ENCODE measurements at places on chromosomes 2 and 18. TPM values are rescaled to one million over a fixed set of nuclear protein-coding genes. Genes with fewer than 3 reads are reported as not detected.
A peak's percentile ranks its signal among the peaks of the same experiment; 100 is the strongest.

Gene ALK
- not detected for total RNA-seq

Gene REG1B
- not detected for total RNA-seq

GRCh38 chr2:11203480-11203879, 48.2 kb downstream of the SLC66A3 start:
- peak; percentile 35 for DNase-seq

- DNase-seq: no peak
Measured at GRCh38 chr2:46202987-46203386, 94.2 kb upstream of the EPAS1 start.

DNA sequence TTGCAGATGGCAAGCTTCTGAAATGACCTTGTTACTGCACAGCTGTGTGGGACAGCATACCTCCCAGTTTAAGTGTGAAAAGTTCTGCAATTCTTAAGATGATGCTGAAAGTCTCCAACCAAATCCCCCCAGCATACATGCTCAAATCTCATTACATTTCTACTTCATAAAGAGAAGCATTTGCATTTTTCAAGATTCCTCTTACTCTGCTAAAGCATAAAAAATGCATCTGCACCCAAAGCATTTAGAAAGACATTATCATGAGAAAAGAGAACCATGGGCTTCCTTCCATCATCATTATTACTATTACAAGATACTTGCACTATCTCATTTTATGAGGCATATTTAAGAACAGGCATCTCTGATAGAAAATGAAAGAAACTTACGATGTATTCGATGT, 236.9 kb upstream of the REV1 start:
- DNase-seq: no peak

GRCh38 chr2:125516496-125517109, 1139.4 kb upstream of the GYPC start:
- peak; percentile 47 for DNase-seq

GRCh38 chr2:16014041-16014787, 73.9 kb downstream of the MYCN start:
- no peak for DNase-seq

DNA sequence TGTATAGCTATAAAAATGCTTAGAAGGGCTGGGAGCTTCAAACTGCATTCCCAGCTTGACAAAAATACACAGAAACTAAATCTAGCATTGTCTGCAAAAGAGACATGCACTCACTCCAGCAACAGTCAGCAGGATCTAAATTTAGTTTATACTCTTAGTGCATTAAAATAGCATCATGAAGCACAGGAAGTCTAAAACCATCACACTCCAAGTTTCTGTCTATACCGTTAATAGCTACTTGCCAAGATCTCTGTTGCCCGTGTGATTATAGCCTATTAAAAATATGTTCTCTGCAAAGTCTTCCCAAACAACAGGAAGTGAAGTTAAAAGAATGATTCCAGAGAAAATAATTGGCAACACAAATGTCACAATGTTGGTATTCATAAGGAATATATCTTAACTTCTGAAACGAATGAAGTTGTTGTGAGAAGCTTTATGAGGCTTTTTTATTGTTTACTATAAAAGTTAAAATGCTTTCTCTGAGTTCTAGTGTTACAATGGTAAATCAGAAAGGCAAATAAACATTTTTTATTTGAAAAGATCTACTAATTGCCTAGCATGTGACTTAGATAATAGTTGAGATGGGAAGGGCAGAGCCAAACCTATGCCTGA, 184.2 kb downstream of the ZNF385B start:
- DNase-seq: no peak

Data from MCF 10A (cell line).